Endothelial cell (in vitro differentiated cells): ENCODE measurements at places on chromosomes 7 and 10. TPM values are rescaled to one million over a fixed set of nuclear protein-coding genes. Genes with fewer than 3 reads are reported as not detected.
A peak's percentile ranks its signal among the peaks of the same experiment; 100 is the strongest.

- peaks cover 15% of the 10 kb centered on the region for H3K4me1 ChIP-seq
- H3K36me3 ChIP-seq, result peaks cover 3% of the 10 kb centered on the region
- H3K4me3 ChIP-seq, result no peak overlapping the region
Observed at GRCh38 chr10:110151971-110152370, 55.4 kb upstream of the MXI1 start.

- H3K4me3 ChIP-seq, result no peak overlapping the region
- no peaks in the 10 kb centered on the region for H3K27me3 ChIP-seq
- no peak overlapping the region for H3K27ac ChIP-seq
- no peaks in the 10 kb centered on the region for H3K4me1 ChIP-seq
- no peak for DNase-seq
Observed at GRCh38 chr10:85047170-85047834, 718.9 kb downstream of the CCSER2 start.

DNA sequence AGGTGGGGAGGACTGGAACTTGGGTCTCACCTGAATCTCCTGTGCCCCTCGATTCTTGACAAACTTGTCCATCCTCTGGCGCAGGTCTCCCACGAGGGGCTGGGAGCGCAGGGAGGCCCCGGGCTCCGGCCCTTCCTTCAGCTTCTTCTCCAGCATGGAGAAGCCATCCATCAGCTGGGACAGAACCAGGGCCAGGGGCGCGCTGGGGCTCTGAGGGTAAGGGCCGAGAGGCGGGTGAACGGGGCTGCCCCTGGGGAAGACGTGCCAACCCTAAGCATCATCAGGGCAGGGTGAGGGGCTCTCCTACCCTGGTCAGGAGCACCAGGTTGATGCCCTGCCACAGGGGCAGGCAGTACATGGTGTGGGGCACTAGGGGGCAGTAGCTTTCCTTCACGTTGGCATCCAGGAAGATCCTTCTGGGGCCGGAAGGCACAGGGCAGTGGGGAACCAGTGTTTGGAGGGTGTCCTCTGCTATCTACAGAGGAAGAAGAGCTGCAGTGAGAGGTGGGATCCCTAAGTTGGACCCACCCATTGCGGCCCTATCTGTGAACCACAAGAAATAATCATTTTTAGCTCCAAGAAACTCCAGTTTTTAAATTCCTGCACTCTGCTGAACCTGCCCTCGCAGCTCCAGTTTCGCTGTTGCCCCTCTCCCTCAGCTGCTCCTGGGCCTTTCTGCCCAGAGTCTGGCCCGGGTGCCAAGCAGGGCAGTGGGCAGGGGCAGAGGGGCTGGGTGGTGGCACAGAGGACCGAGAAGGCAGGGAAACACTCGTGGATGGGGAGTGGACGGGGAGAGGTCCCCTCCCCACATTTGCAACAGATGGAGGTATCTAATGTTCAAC lies 10.8 kb upstream of the PYROXD2 start:
- H3K27me3 ChIP-seq, result peaks cover 3% of the 10 kb centered on the region
- peak; percentile 67 for DNase-seq
- H3K27ac ChIP-seq, result no peak overlapping the region

- no peaks in the 10 kb centered on the region for H3K36me3 ChIP-seq
- no peaks in the 10 kb centered on the region for H3K4me1 ChIP-seq
- H3K4me3 ChIP-seq, result no peak overlapping the region
- H3K27ac ChIP-seq, result no peak overlapping the region
- no peak for DNase-seq
- H3K27me3 ChIP-seq, result peaks cover 5% of the 10 kb centered on the region
Observed at GRCh38 chr7:159139639-159140038, 5.0 kb downstream of the VIPR2 start.

Gene FAM24B
- 2.7 TPM for total RNA-seq

Gene MYO1G
- 0.13 TPM for total RNA-seq
